Left ventricle myocardium inferior (tissue), 1 donor: ENCODE measurements at places on chromosomes 16 and 17. TPM values are rescaled to one million over a fixed set of nuclear protein-coding genes. Genes with fewer than 3 reads are reported as not detected.

Gene BEAN1
- 0.33 TPM for total RNA-seq

Gene PRDM7
- not detected for total RNA-seq

Gene ZPBP2
- total RNA-seq, result not detected

Gene KRTAP9-2
- total RNA-seq, result not detected

Gene FOXJ1
- total RNA-seq, result not detected

Gene DPEP3
- total RNA-seq, result not detected

Gene MRPS34
- 78.0 TPM for total RNA-seq

Gene SNN
- 28.2 TPM for total RNA-seq

Gene SDF2
- total RNA-seq, result 34.0 TPM

Gene PIK3R6
- 1.2 TPM for total RNA-seq

Gene TOM1L1
- total RNA-seq, result 9.0 TPM

Gene SLC16A11
- 0.38 TPM for total RNA-seq
